Activated T-cell treated with anti-CD3 and anti-CD28 coated beads for 24 hours (primary cell): ENCODE measurements at places on chromosomes 12 and 14.

DNA sequence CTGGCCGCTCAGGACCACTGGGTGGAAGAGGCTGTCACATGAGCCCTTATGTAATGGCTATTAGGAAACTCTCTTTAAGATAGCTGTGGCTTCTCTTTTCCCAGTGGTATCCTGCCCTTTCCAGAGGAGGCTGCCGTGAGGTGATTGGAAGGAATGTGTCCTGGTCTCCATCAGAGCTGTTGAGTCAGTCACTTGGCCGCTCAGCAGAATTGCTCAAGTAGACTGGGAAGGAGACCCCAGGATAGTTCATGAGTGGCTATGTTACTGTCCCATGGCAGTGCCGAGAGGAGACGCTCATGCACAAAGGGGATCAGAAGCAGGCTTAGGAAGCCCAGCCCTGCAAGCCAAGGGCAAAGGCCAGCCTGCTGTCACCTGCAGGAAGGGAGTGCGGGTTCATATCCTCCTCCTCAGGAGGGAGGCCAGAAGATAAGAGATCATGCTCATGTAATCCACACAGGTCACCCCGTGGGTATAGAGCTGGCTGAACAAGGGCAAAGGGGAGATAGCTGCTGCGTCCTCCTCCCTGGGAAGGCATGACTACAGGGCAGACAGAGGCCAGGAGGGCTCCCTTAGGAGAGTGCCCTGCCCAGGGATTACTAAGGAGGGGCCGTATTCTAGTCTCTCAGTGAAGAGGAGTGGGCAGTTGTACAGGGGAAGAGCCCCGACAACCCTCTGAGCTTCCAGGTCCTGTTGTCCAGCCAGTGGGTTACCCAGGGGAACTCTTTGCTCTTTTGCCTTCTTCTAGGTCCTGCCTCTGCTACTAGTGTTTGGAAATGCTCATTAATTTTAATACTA, 137.0 kb upstream of the MAX start:
- no peak for DNase-seq

- DNase-seq = no peak
Measured at GRCh38 chr12:68899251-68899771, 33.7 kb downstream of the CPM start.

DNA sequence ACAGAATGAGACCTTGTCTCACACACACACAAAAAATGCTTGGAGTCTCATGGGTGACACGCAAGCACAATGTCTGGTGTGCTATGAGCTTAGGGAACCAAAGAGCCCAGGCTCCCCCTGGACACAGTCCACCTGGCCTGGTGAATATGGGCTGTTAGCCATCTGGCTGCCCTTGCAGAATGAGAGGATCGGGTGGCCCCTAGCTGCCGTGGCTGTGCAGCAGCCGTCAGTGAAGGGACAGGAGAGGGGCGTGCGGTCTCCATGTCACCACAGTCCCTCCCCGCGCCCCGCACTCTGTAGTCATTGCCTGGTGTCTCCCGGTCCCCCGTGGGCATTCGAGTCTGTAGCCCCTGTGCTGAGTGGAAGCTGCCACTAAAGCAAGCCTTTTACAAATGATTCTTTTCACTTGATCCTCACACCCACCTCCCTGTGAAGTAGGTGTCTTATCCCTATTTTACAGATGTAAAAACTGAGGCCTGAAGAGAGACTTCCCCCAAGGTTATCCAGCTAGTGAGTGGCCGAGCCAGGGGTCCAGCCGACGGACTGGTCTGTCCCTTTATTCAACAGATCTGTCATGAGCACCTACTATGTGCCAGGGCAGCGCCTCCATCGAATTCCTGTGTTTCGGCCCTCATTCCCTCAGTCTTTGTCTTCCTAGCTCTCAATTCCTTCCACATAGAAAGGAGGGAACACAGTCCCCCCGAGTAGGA, 18.8 kb downstream of the MVK start:
- DNase-seq = no peak

DNA sequence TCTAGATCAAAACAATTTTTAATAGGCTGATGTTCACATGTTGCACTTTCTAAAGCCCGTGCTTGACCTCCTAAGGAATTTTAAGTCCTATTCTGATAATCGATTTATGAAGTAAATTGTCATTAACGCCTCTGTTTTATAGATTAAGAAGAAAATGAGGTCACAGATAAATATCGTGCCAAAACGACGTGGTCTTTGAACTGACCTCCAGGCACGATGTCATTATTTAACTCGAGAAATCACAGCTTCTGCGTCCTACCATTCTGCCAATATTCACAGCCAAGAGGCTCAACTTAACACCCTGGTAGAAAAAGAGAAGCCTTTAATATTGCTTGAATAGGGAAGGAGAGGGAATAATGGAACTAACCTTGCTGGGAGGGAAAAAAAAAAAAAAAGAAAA, 888 bp upstream of the EEA1 start:
- DNase-seq = no peak

DNA sequence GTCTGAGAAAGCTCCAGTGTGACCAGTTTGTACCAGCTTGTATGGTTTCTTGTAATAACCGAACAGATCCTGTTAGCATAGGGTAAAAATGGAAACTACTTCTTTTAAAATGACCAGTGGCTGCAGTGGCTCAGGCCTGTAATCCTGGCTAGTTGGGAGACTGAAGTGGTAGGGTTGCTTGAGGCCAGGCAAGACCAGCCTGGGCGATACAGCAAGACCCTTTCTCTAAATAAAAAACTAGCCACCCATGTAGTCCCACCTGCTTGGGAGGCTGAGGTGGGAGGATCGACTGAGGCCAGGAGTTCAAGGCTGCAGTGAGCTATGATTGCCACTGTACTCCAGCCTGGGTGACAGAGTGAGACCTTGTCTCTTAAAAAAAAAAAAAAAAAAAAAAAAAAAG, 7.3 kb downstream of the PSEN1 start:
- DNase-seq = no peak

GRCh38 chr12:22803725-22804124, 178.8 kb downstream of the ETNK1 start:
- no peak for DNase-seq

DNA sequence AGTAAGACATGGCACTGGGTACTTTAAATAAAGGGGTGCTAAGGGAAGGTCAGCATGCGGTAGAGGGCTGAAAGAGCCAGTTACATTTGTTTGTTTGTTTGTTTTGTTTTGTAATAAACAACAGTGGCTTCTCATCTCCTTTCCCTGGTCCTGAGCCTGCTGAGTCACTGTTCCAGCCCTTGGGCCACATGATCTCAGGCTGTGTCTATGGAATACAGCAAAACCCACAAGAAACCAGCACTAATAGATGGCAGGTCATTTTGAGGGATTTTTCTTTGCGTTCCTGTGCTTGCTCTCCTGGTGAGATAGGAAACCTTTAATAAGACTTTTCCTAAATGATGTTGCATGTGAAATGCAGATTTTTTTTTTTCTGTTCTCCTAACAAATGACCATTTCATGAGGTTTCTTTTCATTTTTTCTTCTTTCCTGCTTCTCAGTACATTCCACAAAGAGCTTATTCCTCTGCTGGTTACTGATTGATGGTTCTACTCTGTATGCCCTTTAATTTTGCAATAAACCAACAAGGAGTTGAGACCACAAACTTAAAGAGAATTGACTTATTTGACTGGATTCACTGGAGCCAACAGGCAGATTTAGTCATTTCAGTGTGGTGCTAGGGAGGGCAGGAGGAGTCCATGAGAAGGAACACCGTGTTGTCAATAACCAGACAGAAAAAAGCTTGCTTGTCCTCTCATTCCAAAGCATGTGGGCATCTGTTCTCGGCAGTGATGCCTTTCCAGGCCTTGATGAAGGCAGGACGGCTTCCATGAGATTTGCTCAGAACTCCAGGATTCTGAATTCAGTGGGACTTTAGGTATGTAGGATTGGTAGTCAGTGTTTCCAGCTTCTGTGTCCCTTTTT, 459.2 kb downstream of the RAD51B start:
- DNase-seq = no peak
